HT1080 (cell line): ENCODE measurements at places on chromosomes 7 and 10.

DNA sequence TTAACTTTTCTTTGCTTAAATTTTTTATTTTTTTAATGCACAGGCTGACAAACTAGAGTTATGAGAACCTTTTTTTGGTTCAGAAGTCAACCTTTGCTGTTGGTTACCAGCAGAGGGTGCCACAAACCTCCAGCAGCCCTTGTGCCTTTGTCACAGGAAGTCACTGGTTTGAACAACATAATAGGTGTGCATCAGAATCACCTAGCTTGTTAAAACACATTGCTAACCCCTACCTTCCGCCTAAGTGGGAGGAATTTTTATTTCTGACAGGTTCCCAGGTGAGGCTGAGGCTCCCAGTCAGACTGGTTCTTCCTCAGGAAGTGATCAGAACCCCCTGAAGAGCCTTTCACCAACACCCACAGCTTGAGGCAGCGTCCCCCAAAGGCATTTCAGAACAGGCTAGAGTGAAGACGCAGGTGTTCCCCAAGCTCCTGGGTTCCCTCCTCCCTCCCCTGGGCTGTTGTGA is 22.6 kb upstream of the VDAC2 start:
- DNase-seq: peak; percentile 64

- DNase-seq: no peak
Observed at GRCh38 chr7:64559206-64559605, 3.7 kb downstream of the ZNF680 start.

- DNase-seq: peak; percentile 29
Observed at GRCh38 chr10:85995791-85996190, 370.8 kb downstream of the GRID1 start.

GRCh38 chr7:73442903-73443500 is 9.4 kb downstream of the FZD9 start:
- no peak for DNase-seq

DNA sequence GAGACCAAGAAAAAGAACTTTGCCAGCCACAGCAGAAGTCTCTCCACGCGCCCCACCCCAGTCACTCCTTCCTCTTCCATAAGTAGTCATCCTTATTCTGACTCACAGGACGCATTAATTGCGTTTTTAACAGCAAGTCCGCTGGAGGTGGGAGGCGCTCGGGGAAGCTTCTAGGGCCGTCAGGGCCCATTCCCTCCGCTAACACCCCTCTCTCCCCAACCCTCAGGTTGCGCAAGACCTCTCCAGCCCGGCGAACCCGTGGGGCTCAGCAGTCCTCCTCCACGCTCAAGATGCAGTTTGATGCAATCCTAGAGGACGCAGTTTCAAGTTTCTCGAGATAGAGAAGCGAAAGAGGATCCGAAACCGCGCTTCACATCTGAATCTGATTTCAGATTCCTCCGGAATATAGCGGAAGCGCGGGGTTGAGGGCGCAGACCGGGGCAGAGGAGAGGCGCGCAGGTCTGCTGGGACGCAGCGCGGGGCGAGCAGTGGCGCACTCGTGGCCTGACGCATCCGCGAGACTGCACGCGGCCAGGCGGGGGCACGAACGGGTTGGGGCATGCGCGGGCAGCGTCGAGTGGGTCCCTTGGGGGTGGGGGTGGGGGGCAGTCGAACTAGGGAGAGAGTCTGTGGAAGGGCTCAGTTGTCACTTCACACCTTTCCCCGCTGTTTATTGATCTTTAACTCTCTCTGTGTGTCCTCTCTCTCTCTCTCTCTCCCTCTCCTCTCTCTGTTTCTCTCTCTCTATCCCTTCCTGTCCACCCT is 37.8 kb upstream of the PSAP start:
- DNase-seq: peak; percentile 71

DNA sequence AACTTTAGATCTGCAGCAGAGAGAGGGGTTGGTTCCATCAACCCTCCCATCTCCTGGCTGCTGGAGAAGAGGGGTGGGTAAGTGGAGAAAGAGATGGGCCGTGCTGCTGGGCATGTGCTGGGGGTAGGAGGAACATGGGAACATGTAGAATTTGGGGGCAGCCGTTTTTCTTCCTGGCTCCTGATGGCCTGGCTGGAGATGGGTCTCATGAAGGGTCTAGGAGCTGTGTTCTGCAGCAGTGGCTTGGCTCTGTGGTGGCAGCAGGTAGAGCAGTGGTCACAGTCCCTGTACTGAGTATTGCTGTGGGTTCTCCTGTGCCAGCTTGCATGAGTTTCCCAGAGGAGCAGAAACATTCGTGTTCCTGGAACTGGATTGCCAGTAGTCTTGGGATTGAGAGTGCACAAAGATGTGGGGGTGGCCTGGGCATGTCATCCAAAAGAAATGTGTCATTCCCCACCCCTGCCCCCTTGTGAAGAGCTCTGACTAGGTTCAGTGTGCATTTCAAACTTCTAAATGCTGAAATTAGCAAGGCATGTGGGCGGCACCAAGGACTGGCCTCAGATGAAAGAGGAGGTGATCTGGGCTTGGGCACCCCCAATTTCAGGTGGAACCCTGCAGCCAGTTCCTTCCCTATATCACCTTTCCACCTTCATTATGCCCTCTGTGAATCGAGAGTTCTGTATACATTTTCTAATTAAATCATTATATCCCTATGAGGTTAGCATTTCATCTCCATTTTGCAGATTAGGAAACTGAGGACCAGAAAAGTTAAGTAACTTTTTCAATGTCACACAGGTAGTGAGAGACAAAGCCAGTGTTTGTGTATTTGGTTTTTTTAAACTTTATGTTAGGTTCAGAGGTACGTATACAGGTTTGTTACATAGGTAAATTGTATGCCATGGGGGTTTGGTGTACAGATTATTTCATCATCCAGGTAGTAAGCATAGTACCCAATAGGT is 2.1 kb downstream of the CHST3 start:
- DNase-seq: peak; percentile 59

DNA sequence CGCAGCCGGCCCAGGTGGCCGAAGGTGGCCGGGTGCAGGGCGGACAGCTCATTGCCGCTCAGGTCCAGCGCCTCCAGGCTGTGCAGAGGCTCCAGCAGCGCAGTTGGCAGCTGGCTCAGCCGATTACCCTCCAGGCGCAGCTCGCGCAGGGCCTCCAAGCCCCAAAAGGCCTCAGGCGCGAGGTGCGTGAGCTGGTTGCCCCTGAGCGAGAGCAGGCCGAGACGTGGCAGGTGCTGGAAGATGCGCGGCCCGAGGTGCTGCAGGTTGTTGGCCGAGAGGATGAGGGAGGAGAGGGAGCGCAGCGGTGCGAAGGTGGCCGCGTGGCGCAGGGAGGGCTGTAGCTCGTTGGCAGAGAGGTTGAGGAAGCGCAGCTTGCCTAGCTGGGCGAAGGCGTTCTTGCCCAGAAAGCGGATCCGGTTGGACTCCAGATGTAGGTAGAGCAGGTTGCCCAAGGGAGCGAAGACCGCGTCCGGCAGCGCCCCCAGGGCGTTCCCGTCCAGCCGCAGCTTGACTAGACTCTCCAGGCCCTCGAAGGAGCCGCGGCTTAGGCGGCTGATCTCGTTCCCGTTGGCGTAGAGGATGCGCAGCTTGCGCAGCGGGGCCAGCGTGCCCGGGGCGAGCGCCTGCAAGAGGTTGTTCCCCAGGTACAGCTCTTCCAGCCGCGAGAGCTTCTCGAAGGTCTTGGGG is 923 bp downstream of the TRIL start:
- no peak for DNase-seq

DNA sequence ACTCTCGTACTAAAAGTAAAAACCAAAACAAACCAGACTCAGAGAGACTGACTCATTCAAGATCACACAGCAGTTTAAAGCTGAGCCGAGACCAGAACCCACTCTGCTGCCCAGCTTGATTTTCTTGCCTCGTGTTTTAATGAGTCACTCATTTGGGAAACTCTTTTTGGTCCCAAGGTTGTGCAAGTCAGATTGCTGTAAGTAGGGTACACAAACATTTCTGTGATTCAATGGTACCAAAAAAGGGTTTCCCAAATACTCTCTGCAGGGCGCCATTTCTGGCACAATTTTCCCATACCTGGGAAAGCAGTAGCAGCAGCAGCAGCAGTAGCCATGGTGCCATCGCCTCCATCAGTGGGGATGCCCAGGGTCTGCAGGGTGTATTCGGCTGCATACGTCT is 69.9 kb downstream of the ASAH2B start:
- DNase-seq: peak; percentile 20

- DNase-seq: no peak
Observed at GRCh38 chr7:69550991-69551390, 47.3 kb upstream of the AUTS2 start.

DNA sequence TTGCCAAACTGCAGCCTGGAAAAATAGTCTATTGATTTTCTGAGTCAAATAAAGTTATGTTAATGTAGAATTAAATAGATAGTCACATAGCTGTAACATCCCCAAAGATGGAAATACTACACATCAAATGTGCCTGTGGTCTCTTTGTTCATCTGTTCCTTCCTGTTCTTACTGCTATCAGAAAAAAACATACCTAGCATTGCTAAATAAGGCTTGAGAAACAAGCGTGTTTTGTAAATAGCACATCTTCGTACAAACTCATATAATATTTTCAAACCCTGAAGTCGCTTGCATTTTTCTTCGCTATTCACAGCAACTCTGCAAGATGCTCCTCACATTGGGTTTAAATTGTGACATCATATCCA is 116.1 kb downstream of the KLF6 start:
- DNase-seq: no peak
